ENCODE measurements at places on chromosomes 5 and 9. TPM values are rescaled to one million over a fixed set of nuclear protein-coding genes. Genes with fewer than 3 reads are reported as not detected.

SLC34A1 gene
- 0.02 TPM for total RNA-seq

SPINK7 gene
- total RNA-seq: not detected

ZNF782 gene
- 2.0 TPM for total RNA-seq

ATP6V1G1 gene
- 175 TPM for total RNA-seq

ANKRD34B gene
- not detected for total RNA-seq

FREM1 gene
- 0.02 TPM for total RNA-seq

CEMIP2 gene
- 47.3 TPM for total RNA-seq

- peak; percentile 98 for DNase-seq
Observed at GRCh38 chr5:134555890-134556311, 30.4 kb downstream of the JADE2 start.

- no peak for DNase-seq
Observed at GRCh38 chr5:3535414-3536211, 60.0 kb upstream of the IRX1 start.

DNA sequence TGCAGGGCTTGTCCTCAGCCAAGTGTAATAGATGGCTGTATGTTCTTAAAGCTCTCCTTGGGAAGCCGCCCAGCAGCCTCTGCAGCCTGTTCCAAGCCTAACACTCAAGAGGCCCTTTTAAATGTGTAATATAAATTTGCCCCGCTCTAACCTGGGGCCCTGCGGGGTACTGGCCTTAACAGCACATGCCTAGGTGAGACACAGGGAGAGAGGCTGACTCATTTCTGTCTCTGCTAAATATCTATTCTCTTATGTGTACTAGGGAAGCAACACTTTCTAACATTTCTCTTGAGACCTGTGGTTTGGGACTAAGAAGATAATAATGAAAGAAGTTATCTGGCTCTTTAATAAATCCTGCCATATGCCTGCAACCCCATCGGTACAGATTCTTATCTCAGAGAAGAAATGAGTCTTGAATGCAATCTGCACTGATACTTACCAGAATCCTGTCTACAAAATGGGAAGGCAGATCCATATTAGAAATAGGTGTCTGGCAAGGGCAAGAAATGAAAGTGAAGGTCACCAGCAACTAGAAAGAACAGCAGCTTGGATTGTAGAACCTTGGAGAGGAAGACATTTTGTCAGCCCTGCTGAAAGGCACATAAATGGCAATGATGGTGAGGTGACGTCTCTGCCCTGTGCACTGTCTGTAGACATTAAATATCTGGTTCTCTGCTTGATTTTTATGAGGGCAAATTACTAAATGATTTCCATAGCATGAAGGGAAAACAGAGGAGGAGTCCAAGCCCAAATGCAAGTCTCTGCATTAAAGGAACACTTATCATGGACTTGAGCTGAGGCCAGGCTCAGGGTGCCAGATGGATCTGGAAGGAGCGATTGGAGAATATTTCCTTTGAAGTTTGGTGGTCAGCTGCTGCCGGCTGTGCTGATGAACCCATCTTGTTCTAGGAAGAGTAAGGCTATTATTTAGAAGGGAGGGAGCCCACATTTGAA, 14.5 kb upstream of the TGFBI start:
- peak; percentile 76 for DNase-seq

DNA sequence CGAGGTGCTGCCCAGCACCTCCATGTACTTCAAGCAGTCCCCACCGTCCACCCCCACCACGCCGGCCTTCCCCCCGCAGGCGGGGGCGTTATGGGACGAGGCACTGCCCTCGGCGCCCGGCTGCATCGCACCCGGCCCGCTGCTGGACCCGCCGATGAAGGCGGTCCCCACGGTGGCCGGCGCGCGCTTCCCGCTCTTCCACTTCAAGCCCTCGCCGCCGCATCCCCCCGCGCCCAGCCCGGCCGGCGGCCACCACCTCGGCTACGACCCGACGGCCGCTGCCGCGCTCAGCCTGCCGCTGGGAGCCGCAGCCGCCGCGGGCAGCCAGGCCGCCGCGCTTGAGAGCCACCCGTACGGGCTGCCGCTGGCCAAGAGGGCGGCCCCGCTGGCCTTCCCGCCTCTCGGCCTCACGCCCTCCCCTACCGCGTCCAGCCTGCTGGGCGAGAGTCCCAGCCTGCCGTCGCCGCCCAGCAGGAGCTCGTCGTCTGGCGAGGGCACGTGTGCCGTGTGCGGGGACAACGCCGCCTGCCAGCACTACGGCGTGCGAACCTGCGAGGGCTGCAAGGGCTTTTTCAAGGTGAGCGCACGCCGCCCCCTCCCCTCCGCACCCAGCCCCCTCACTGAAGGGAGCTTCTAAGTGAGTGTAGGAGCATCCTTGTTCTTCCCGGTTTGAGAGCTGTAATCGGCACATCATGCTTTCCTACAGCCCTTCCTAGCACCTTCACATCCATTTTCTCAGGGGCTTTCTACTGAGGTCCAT, 6.9 kb downstream of the NR4A3 start:
- no peak for DNase-seq

GRCh38 chr9:109730228-109730627, 49.8 kb upstream of the PALM2AKAP2 start:
- peak; percentile 84 for DNase-seq

DNA sequence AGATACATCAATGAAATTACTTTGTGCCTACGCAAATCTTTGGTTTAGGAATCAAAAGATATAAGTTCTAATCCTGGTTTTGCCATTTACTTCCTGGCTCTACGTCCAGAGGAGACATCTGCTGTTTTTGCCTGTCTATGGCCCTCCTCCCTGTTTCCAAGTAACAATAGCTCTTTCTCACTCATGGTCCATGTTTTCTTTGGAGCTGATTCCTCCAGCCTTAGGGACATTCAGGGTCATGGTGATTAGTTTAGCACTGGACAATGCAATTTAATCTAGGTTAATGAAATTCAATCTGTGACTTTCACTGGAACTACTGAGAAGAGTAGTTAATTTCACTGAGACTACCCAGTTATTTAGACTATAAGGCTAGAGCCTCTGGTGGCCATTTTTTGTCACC, 170.6 kb downstream of the SEMA6A start:
- no peak for DNase-seq

DNA sequence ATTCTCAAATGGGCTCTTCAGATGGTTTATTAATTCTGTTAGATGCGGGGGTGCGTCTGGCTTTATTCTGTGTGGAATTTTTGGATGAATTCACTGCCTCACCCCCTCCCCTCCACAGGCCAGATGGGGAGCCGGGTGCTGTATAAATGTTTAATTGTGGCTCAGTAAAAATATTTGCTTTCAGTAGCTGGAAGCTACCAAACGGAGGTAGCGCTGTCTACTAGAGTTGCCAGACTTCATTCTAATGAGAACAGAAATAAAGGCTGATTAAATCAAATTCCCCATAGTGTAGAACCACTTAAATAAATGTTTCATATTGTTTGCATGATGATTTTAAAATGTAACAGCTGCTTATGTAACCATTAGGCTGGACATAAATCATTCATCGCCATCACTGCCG, 34.5 kb upstream of the KCNMB1 start:
- no peak for DNase-seq

GRCh38 chr9:34578241-34579103, 11.1 kb downstream of the CNTFR start:
- DNase-seq: peak; percentile 66

DNA sequence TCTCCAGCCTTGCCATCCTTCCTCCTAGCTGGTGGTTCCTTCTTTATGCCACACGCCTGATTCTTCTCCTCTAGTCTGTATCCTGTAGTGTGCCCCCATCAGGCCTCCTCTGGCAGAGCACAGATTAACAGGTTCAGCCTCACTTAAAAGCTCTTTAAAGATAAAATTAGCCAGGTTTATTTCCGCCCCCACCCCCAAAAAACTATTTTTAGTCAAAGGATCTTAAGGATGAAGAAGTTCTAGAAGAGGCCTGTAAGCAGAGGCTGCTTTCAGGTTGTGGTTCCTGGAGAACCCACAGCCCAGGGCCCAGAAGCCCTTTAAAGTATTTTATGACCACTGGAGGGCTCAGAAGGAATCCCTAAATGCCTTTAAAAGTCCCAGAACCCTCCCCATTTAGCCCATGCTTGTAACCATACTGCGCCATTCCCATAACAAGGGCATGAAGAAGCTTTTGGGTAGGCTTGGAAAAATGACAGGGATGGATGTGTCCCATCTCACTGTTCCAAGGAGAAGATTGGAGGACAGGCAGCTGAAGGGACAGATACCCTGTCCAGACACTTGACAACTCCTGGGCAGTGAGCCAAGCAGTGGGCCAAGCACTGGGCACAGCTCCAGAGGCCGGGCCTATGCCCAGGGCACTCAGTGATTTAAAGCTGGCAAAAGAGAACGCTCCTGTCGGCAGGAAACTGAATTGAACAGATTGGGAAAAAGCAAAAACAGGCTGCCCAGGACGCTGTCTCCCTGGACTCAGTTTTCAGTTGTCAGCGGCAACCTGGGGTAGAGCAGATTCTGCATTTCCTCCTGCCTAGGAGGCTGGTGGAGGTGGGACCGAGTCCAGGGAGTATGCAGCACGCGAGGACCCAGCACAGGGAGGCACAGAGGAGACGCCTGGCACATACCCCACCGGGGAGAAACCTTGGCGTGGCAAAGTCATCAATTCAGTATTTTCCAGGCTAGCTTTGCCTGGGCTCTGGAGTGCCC, 106.3 kb upstream of the SSBP2 start:
- DNase-seq: peak; percentile 84

DNA sequence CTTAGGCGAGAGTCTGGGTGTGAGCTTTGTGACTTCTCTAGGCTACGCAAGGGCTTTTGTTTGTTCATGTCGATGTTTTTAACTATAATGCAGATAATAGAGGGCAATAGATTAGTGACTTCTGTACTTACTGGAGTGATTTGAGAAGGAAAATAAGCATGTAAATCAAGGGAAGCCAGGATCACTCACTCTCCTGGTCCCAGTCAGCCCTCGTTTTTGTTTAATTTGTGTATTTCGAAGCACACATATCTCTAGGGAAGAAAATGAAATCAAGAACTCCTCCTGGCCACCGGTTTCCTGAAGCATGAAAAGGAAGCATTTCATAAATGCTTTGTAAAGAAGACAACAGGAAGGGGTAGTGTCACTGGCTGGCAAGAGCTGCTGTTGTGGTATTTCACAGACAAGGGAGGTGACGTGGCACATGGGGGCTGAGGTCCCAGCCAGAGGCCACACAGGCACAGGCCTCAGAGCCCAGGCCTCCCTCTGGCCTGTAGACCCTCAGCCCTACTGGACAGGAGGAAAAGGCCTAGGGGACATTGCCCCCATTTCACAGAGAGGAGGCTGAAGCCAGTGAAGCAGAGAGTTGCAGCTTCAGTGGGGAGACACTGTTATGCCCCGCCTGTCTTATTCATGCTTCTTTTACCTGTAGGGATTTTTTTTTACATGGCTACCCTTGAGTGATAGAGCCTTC, 34.1 kb downstream of the IRF1 start:
- peak; percentile 85 for DNase-seq

DNA sequence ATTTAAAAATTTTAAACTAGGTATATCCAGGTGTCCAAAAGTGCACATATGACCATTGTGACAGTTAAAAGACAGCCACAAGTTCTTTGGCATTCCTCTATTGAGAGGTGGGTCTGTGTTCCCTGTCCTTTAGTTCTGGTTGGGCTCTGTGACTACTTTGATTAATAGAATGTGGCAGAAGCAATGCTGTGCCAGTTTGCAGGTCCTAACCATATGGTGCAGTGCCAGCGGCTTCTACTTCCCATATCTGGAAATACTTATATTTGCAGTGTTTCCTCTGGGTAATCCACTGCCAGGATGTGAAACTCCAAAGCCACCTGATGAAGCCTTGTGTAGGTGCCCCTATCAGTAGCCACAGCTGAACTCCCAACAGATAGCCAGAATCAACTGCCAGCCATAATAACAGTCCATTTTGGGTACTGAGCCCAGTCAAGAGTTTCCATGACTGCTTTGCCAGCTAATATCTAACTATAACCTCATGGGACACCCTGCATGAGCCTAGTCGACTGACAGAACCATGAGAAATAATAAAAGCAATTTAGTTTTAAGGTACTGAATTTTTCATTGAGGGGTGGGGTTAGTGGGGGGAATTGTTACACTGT, 361.0 kb upstream of the SEMA6A start:
- no peak for DNase-seq

DNA sequence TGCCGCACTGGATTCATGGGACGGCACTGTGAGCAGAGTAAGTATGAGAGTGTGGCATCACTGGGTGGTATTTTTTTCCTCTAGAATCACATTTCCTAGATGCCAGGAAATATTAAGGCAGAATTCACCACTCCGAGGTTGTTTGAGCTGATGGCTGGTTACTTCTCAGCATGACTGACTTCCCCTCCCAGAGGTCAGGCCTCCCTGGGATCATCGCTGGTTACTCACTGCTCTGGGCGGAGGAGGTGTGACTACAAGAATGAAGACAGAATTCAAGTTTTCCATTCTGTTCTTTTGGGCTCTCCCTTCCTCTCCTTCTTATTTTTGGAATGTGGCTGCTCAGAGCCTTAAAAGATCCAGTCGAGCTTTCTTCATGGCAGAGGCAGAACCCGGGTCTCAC, 76.6 kb upstream of the PRRC1 start:
- peak; percentile 23 for DNase-seq

- DNase-seq: no peak
Observed at GRCh38 chr9:16771356-16771755, 99.1 kb downstream of the BNC2 start.

GRCh38 chr5:1641041-1641440, 117.3 kb upstream of the LPCAT1 start:
- DNase-seq: no peak

GRCh38 chr9:97280755-97281330, 26.6 kb upstream of the CCDC180 start:
- DNase-seq: no peak

DNA sequence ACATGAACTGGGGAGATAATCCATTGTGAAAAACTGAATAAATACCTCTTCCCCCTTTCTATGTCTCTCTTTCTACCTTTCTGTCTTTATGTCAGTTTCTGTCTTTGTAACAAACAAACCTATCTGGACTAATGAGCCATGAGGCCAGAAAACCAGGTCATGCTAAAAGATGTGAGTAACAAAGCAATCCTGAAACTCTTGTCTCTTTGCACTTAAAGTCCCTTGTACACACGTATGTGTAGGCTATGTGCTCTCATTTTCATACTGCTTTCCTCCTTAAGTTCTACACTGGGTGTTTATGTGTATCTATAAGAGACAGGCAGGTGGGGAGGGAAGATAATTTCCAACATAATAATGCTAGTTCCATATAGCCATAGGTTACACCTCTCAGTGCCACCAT, 123.8 kb upstream of the PTGER4 start:
- no peak for DNase-seq

- no peak for DNase-seq
Observed at GRCh38 chr9:104856413-104856941, 71.5 kb downstream of the ABCA1 start.

DNA sequence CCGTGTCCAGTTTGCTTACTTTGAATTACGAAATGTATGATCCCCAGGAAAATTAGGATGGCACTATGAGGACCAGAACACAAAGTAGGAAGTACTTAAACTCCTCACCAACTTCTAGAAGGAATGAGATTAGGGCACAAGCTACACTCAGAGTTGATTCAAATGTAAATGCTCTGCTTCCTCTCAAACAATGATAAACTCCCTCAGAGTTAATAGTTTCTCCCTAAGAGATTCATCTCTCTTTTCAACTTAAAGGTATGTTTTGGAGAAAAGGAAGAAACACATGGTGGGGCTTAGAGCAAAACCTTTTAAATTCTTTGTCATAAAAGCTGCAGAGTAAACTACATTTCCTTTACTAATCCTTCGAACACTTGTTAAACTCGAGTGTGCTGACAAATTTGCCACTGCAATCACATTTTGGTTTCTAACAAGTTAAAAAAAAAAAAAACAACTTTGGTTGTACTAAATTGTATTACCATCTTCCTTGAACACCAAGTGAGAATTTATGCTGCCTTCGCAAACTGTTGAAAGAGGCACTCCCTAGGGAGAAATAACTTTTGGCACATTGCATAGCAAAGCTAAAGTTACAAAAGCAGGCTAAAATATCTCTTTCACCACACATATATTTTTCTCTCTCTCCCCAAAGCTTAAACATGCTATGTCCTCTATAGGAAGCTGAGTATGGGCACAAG, 66.6 kb downstream of the DENND1A start:
- no peak for DNase-seq

Measured in M059J (cell line).